ENCODE measurements at places on chromosomes 4 and X. TPM values are rescaled to one million over a fixed set of nuclear protein-coding genes. Genes with fewer than 3 reads are reported as not detected.
A peak's percentile ranks its signal among the peaks of the same experiment; 100 is the strongest.

GRCh38 chr4:7390336-7390735 is 44.4 kb downstream of the PSAPL1 start:
- no peak for DNase-seq

GRCh38 chr4:120922381-120923206 is at the start of gene PRDM5:
PRDM5 (minus strand) TSS chr4:120922726; CDS start chr4:120922608, 118 bp downstream.
- DNase-seq, result no peak

- DNase-seq, result no peak
Measured at GRCh38 chrX:96611619-96612362, 72.9 kb upstream of the DIAPH2 start.

GRCh38 chr4:9898596-9899305 is 117.3 kb downstream of the DRD5 start:
- no peak for DNase-seq

ADAM29 gene
- not detected for polyA plus RNA-seq

- DNase-seq, result no peak
Measured at GRCh38 chrX:35016051-35016450, 73.5 kb downstream of the FAM47B start.

DNA sequence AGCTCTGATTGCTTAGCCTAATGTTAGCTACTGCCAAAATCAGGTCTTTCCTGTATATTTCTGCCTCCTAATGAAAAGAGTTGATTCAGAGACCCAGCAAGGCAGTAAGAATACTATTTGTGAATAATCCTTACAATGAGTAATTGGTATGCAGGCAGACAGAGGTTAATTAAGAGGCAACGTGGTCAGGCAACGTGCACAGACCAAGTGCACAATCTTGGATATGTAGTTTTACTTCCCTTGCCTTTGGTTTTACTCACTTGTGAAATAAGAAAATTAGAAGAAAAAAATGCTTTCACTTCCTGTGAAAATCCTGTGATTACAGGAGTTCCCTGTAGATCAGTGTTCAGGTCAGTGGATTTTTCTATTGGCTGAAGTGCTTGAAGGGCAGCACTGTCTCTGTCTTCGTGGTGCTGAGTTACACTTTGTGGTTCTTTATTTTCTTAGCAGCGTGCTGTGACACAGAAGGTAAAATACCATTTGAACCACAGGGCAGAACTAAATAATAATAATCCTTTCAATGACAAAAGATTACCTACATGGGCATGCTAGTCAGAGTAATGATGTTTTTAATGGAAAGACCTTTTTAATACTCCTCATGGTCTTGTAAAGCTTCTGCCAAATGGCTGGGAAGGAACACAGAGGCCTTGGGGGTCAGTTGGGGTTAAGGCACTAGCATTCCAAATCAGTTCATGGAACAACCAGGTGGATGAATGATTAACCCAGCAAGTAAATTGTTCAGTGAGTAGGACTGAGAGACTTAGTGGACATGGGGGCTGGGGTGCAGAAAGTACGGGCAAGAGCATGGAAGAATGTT is 430.9 kb downstream of the MAPK10 start:
- DNase-seq, result peak; percentile 13

Data from naive B cell (primary cell).